ENCODE measurements at places on chromosomes 1 and 21. TPM values are rescaled to one million over a fixed set of nuclear protein-coding genes. Genes with fewer than 3 reads are reported as not detected.

GJA9 gene
- not detected for total RNA-seq

LMX1A gene
- 0.38 TPM for total RNA-seq

OR6P1 gene
- not detected for total RNA-seq

FCRL4 gene
- not detected for total RNA-seq

KCNJ6 gene
- not detected for total RNA-seq

BEND5 gene
- total RNA-seq: not detected

DNA sequence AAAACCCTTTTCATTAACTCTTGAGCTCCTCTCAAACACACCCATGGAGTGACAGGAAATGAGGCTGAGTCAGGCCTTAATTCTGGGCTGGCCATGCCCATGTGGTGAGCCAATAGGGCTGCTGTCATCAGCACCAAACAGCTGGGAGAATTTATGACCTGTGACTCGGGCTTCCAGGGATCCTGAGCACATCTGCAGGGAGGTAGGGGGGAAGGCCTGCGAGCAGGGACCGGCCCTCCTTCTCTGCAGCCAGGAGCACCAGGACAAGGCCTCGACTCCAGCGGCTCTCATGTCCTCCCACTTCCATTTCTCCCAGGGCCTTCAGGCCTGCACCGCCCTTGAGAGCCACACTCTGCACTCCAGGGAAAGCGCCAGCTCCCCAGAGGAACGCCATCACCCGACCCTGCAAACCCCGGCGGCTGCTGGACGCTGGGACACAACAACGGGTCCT lies 14.6 kb downstream of the RIPK4 start:
- H3K4me3 ChIP-seq: peak overlapping the region; percentile 3
- no peak for DNase-seq
- no peaks in the 10 kb centered on the region for H3K27me3 ChIP-seq
- peaks cover 4% of the 10 kb centered on the region for H3K36me3 ChIP-seq
- peak overlapping the region; percentile 80 for H3K27ac ChIP-seq

DNA sequence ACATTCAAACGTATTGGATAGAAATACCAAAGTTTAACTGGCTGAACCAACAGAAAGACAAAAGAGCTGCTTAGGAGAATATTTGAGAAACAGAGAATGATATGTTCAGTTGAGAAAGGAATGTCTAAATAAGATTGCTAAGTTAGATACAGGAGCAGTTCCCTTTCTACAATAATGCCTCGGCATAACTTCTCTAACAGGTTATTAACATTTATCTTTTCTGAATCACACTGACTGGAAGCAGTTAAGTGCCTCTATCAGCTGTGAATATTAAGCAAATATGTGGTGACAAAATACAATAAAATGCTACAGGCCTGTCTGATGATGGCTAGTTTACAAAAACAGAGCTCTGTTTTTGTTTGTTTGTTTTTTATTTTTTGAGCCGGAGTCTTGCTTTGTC lies 121.9 kb downstream of the KCNK1 start:
- no peaks in the 10 kb centered on the region for H3K36me3 ChIP-seq
- H3K27ac ChIP-seq: no peak overlapping the region
- DNase-seq: no peak
- no peaks in the 10 kb centered on the region for H3K4me1 ChIP-seq
- no peaks in the 10 kb centered on the region for H3K27me3 ChIP-seq

Measured in esophagus squamous epithelium (tissue), 5 donors.